Activated T-cell treated with anti-CD3 and anti-CD28 coated beads, Interleukin-2, amount 50 U/mL, for 1 hour (primary cell): ENCODE measurements at places on chromosomes 3 and 15.

GRCh38 chr15:50765195-50765967 lies at the start of gene SPPL2A:
TSS of gene SPPL2A (minus strand) at chr15:50765706. CDS start at chr15:50765533, 173 bp downstream.
- peak; percentile 83 for DNase-seq

- no peak for DNase-seq
Measured at GRCh38 chr15:41281236-41281635, 50.2 kb downstream of the CHP1 start.

- DNase-seq = no peak
Measured at GRCh38 chr15:64857421-64857820, 15.7 kb downstream of the PLEKHO2 start.

GRCh38 chr15:73856458-73857192 lies 16.7 kb upstream of the TBC1D21 start:
- DNase-seq = no peak

DNA sequence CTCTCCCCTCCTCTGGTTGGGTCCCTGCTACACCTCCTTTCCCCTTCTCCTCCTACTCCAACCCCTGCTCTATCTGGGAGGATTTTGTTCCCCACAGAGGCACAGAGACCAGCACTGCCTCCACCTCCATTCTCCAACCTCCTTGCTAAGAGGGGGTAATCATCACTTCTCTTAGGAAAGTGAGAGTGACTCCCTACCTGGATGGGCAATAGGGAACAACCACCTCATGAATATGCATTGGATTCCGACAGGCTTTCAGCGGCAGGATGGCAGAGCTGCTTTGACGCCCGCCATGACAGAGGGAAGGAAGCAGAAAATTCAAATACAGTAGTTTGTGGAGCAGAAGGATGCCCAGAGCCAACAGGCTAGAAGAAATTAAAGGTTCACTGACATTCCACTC lies 614.8 kb upstream of the MDFIC2 start:
- no peak for DNase-seq

DNA sequence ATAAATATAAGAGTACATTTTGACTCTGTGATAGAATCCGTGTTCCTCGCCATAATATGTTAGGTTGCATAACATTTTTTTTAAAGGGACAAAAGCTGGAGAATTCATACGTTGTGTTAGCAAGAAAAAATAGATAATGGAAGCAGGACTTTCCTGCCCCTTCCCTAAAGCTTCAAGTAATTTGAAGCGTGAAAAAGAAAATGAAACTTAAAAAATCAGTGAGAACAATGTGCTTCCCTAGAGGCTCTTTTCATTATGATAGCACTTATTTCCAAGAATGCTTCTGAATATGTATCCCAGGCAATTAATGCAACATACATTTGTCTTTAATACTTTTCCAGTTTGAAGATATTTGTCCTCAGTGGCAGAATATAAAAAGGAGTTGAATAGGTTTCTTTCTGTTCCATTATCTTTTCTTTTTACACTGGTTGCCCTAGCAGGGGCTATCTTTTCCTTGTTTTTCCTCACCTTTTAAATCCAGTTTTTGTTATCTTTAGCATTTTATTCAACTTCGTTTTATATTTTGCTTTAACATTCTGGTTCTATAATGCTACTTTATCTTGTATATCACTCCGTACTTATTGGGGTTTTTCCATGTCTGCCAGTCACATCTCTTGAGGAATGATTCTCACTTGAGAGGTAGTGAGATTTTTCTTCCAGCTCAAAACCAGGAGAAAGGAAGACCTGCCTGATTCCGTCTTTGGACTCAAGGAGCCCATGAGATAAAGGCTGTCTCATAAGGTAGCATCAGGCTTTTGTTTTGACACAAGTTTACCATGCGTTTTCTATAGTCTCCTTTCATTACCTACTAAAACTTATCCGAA lies 113.8 kb downstream of the MBNL1 start:
- no peak for DNase-seq

DNA sequence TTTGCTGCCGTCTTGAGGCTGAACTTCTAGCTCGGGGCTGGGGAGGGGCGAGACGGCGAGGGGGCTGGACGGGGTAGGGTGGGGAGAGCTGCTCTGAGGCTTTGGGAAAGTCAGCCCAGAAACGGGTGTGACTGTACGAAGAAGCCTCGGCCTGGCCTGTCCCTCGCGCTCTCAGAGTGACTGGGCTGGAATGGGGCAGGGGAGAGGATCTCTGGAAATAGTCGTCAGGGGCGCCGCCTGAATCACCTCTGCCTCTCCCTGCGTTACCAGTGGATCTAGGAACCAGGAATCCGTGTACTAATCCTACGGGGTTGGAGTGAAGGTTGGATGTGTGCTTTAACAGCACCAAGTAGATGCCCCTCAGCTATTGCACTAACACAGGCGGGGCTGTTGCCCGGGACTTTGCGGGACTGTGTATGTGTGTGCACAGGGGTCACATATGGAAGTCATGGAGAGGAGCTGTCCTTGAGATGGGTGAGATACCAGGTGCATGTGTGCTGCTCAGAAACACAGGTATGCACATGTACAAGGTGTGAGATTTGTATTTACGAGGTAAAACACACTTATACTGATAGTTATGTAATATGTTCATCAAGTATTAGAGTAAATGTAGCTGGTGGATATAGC lies 591 bp downstream of the FOXL2NB start:
- DNase-seq = no peak

DNA sequence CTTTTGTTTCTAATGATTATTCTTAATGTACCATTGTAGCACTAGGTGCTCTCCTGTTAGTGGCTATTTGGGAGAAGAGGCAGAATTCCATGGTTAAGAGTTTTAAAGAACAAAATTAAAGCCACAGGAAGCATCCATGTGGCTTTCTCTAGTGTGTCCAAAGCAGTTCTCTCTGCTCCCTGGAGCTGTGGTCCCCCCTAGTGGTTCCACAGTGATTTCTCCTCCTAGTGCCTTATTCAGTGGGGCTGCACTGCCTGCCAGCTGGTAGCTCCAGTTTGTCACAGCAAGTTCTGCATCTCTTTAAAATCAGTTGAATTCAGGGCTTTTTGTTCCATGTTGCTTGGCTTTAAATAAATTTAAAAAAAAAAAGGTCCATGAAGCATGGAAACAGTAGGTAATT lies 39.6 kb upstream of the FAM98B start:
- DNase-seq = no peak

- no peak for DNase-seq
Measured at GRCh38 chr3:183265834-183266417, 12.9 kb downstream of the B3GNT5 start.

DNA sequence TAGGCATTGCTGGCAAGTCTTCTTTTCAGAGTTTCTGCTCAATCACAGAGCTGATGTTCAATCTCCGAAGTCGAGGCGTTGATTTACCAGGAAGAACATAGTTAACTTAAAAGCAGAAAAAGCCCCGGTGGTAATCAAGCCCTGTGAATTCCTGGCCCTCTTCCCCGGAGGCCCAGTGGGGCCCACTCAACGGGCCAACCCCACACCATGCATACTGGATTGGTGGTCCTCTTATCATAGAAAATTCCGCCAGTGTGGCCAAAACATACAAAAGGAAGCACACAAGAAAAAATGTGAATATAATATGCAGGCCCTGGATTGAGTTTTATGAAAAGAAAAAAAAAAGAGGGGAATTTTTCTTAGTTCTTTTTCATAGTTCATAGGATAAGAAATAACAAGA lies 873.0 kb upstream of the NR2F2 start:
- no peak for DNase-seq

- no peak for DNase-seq
Measured at GRCh38 chr15:49148298-49148697, 7.1 kb downstream of the COPS2 start.

DNA sequence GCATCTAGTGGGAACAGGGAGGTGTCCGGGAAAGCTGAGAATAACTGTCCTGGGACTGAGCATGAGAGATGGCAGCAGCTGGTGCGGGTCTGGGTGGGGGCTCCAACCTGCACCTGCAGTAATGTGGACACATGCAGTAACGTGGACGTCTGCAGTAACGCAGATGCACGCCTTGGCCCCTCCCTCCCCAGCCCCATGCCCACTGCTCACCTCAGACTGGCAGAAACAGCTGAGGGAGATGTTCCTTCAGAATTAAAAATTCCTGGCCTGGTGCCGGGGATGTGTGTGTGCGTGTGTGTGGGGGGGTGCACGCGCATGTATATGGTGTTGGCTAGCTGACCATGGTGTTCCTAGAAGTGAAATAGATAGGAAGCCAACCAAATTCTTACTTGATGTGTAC lies 86.7 kb upstream of the OXTR start:
- no peak for DNase-seq

- no peak for DNase-seq
Measured at GRCh38 chr15:49989498-49989897, 129.5 kb downstream of the ATP8B4 start.

DNA sequence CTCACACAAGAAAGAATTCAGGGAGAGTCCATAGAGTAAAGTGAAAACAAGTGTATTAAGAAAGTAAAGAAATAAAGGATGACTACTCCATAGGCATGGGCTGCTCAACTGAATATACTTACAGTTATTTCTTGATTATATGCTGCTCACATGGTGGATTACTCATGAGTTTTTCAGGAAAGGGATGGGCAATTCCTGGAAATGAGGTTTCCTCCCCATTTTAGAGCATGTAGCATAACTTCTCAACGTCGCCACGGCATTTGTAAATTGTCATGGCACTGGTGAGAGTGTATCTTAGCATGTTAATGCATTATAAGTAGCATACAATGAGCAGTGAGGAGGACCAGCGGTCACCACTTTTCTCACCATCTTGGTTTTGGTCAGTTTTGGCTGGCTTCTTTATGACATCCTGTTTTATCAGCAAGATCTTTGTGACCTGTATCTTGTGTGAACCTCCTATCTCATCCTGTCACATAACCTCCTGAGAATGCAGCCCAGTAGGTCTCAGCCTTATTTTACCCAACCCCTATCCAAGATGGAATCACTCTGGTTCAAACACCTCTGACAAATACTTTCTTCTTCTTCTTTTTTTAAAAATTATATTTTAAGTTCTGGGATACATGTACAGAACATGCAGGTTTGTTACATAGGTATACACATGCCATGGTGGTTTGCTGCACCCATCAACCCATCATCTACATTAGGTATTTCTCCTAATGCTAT lies 849.7 kb downstream of the TBL1XR1 start:
- no peak for DNase-seq

DNA sequence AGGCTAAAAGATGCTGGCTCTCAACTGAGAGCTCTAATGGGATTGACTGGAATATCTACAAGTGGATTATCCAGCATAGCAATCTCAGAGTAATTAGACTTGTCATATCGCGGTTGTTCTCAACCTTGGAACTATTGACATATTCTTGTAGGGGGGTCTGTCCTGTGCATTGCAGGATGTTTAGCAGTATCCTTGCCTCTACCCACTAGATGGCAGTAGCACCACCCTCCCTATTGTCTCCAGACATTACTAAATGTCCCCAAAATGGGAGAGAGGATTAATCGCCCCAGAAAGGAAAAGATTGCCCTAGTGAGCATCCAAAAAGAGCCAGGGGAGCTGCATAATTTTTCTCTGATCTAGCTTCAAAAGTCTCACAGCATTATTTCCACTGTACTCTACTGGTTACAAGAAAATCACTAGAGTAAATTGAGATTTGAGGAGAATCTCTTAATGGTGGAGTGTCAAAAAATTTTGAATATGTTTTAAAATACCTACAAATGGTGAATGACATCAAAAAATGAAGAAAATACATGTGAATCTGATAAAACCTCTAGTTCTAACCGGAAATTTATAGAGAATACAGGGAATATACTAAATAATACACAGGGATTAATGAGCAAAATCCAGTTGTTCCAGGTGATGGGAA lies 388.2 kb upstream of the AGTR1 start:
- no peak for DNase-seq

- no peak for DNase-seq
Measured at GRCh38 chr3:62335196-62335595, 38.2 kb downstream of the FEZF2 start.

GRCh38 chr3:54349231-54349652 lies 226.9 kb downstream of the CACNA2D3 start:
- no peak for DNase-seq

DNA sequence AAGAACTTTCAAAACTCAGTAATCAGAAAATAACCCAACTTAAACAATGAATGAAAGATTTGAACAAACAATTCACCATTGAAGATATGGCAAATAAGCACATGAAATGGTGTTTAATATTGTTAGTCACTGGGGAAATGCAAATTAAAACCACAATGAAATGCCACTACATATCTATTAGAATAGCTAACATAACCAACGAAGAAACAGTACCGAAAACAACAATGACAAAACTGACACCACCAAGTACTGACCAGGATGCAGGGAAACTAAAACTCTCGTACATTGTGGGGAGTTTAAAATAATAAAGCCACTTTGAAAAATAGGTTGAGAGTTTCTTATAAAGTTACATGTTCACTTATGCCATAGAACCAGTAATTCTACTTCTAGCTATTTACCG lies 69.1 kb downstream of the KBTBD8 start:
- no peak for DNase-seq

DNA sequence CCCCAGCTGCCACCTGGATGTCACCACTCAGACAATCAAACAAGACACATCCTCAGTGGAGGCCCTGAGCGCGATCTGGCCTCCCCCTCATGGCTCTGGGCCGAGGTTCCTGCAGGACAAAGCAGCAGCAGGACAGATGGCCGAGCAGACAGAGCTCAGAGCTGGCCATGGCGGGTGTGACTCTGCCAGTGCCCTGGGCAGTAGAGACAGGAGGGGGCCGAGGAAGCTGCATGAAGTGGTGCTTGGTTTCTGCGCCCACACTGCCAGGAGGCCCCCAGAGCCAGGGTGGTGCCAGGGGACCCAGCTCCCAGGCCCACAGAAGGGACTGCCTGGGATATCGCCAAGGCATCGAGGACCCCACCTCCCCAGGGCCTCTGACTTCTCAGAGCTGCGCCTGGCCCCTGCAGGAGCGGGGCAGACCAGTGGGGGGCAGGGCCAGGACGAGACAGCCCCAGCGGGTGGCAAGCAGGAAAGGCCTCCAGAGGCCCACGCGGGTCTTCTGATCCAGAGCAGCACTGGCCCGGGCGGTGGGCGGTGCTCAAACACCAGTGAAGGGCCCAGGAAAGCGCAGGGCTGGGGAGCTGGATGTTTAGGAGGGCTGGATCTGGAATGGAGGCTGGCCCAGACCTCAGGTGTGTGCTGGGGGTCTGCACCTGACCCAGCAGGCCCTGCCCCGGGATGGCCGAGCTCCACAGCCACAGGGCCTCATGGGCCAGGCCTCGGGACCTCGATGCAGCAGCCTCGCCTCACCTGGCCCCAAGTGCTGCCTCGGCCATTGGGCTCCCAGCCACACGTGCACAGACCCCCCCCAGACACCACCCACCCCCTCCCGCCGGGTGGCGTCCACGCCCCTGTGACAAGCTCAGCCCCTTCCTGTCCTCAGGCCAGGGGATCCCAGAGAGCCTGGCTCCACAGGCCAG lies 76.0 kb downstream of the GOLGA8G start:
- no peak for DNase-seq

- peak; percentile 14 for DNase-seq
Measured at GRCh38 chr3:10253731-10254130, 5.5 kb downstream of the TATDN2 start.

- no peak for DNase-seq
Measured at GRCh38 chr15:42741710-42742109, 4.8 kb upstream of the CDAN1 start.

DNA sequence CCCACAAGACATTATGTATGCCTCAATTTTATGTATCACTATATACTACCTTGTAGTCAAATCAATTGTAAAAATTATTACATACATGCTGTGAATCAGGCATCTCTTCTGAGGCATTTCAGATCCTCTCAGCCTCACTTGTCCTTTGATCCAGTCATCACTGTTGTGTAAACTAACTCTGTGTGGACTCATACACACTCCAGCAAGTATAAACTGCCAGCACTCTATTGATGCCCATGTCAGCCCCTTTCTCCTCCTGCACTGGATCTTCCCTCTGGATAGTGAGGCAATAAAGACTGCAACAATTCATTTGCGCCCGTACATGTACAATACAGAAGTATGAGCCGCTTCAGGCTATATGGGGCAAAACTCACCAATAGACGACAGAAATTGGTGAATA lies 364.7 kb upstream of the TGFBR2 start:
- DNase-seq = no peak
